ENCODE measurements at places on chromosomes 2 and 18. TPM values are rescaled to one million over a fixed set of nuclear protein-coding genes. Genes with fewer than 3 reads are reported as not detected.

- DNase-seq = no peak
Observed at GRCh38 chr2:50929661-50930060, 102.3 kb downstream of the NRXN1 start.

GRCh38 chr2:88831792-88832248 lies 140.3 kb downstream of the RPIA start:
- DNase-seq = no peak

DNA sequence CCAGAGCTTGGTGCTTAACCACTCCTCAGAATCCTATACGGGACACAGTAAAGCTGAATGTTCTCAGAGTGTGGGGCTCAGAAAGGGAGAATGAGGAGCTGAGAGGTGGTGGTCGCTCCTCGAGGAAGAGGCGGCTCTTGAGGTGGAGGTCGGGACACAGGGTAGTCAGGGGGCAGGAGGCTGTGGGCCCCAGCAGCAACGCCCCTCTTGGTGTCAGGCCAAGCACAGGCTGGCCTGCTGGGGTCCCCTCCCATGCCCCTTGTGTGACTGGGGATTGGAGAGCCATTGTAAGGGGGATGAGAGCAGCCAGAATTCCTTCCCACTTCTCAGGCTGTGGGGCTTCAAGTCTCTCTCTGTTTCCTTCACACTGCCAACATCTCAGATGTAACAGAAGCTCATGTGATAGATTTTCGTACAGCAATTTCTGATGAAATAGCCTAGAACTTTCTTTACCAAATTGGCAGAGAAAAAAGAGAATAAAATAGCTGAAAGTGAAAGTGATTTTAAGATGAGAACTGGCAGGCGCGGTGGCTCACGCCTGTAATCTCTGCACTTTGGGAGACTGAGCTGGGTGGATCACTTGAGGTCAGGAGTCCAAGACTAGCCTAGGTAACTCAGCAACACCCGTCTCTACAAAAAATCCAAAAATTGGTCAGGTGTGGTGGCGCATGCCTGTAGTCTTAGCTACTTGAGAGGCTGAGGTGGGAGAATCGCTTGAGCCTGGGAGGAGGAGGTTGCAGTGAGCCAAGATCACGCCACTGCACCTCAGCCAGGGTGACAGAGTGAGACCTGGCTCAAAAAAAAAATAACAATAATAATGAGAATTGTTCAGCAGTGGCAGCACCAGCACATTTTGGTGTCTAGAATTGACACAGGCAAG lies 61.1 kb upstream of the RPL31 start:
- DNase-seq = peak; percentile 60

DNA sequence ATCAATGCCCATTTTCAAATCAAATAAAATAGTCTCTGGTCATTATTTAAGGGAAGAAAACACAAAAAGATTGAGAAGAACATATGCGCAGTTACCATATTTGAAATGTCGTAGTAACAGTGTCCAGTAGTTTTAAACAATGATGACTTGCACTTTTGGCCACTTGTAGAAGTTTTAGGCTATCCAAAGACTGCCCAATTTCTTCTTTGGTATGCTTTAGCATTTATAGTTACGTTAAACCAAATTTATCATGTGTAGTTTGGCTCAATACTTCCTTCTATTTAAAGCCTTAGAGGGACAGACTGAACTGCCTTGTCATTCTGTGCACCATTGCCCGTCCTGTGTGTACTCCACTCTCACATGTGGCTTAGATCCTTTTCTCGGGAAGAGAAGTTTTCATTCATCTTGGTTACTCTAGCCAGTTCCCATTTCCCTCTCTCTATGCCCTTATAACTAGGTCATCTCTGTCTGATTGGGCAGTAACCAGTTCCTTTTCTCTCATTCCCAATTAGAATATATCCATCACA lies 84.8 kb upstream of the TTN start:
- no peak for DNase-seq

- DNase-seq = no peak
Observed at GRCh38 chr18:63284827-63285733, 34.5 kb downstream of the BCL2 start.

- DNase-seq = no peak
Observed at GRCh38 chr2:74226648-74227213, 28.3 kb downstream of the MTHFD2 start.

DNA sequence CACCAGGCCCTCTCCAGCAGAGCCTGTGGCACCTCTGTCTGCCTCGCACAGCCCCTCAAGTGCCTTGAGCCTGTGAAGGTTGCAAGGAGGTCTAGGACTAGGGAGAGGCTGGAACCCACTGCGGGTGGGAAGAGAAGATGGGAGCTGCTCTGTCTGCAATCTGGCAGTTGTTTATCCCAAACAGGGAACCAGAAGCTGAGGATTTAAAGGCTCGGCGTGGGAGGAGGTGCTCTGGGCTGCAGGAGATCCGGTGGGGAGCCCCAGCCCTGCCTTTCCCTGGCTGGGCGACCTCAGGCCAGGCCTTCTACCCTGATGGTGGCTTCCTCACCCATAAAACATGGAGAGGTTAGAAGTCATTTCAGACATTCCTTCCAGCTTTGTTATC lies 174.1 kb downstream of the SMAD7 start:
- DNase-seq = no peak

GRCh38 chr2:844715-845114 lies 105.9 kb upstream of the SNTG2 start:
- DNase-seq = no peak

- DNase-seq = no peak
Observed at GRCh38 chr2:198040835-198041234, 236.4 kb downstream of the PLCL1 start.

DNA sequence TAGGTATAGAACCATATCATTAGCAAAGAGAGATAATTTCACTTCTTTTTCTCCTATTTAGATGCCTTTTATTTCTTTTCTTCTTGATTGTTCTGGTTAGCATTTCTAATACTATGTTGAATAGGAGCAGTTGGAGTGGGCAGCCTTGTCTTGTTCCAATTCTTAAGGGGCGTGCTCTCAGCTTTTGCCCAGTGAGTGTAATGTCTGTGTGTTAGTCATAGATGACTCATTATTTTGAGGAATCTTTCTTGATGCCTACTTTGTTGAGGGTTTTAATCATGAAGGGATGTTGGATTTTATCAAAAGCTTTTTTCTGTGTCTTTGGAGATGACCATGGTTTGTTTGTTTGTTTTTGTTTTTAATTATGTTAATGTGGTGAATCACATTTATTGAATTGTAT lies 1453.1 kb upstream of the SLC39A10 start:
- no peak for DNase-seq

DNA sequence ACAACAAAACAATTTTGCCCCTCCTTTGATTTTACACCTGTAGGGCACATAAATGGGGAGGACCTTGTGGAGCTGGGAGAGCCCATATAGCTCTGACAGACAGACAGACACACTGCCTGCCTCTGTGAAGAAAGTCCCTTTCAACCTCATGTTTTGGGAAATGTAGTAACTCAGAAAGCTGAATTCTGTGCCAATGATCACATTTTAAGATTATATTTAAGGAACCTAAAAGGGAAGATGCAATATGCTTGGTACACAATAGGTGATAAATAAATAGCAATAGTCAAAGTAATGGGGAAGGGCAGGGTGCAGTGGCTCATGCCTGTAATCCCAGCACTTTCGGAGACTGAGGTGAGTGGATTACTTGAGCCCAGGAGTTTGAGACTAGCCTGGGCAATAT lies 446.4 kb upstream of the ID2 start:
- no peak for DNase-seq

DNA sequence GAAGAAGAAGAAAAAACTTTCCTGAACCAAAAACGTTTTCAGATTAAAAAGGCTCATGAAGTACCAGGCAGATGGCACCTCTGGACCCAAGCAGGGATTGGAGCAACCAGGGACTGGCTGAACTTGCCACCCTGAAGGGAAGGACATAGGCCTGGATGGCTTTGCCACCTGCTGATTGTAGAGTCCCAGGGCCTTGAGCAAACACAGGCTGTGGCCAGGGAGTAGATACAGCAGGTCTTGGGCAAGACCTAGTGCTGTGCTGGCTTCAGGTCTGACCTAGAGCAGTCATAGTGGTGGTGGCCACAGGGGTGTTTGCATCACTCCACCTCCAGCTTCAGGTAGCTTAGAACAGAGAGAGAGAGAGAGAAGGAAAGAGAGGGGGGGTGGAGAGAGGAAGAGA lies 231.5 kb upstream of the FBXO11 start:
- peak; percentile 86 for DNase-seq

- peak; percentile 90 for DNase-seq
Observed at GRCh38 chr2:163735685-163736432, at the start of gene FIGN. FIGN (minus strand) TSS chr2:163736008; CDS start chr2:163734927, 1,081 bp downstream.

GRCh38 chr18:12328179-12328823 lies 20.3 kb downstream of the TUBB6 start:
- peak; percentile 26 for DNase-seq

GRCh38 chr18:23812546-23813440 lies 123.5 kb downstream of the LAMA3 start:
- DNase-seq = no peak

Gene SLC5A7
- total RNA-seq = not detected

Gene ANKRD30B
- total RNA-seq = not detected

Gene CCDC85A
- total RNA-seq = 0.08 TPM

Gene TBR1
- not detected for total RNA-seq

Gene SH3BP4
- 22.9 TPM for total RNA-seq

Gene SLC4A5
- total RNA-seq = 1.2 TPM
